Stimulated activated CD4-positive, alpha-beta T cell treated with anti-CD3 and anti-CD28 coated beads, Interleukin-2, amount 100 ng/mL, for 4 hours (primary cell): ENCODE measurements at places on chromosomes 1 and 21.
A peak's percentile ranks its signal among the peaks of the same experiment; 100 is the strongest.

DNA sequence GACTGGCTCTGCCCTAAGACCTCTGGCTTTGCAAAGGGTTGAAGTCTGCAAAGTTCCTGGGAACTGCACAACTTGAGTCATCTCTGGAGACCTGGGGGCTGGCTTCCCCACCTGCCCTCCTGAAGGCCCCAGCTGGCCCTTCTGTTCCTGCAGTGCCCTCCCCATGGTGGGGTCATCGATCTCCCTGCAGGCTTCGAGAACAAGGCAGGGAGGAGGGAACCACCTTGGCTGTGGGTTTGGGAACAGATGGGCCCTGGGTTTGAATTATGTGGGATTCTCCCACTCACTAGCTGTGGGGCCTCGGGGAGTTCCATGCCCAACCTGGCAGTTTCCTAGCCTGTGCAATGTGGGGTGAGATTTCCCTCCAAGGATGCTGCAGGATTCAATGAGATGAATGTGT is 310.2 kb downstream of the PTPRU start:
- no peak for DNase-seq

- no peak for DNase-seq
Measured at GRCh38 chr1:41663671-41664400, 179.4 kb upstream of the EDN2 start.

DNA sequence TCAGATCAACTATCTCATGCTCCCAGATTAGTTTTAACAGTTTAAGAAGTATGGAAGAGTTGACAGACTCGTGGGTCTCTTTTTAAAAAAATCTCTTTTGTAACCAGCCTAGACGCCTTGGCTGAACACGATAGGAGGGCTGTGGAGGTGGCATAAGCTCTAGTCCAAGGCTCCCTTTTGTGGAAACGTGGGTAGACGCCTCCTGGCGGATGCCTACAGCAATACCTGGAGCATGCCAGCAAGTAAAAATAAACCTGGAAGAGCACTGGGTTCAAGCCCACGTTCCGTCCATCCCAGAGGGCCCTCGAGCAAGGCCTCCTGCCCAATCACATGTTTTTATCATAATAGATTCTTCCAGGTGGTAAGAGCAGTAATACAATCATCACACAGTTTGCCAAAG is 87.9 kb downstream of the RGS7 start:
- no peak for DNase-seq

DNA sequence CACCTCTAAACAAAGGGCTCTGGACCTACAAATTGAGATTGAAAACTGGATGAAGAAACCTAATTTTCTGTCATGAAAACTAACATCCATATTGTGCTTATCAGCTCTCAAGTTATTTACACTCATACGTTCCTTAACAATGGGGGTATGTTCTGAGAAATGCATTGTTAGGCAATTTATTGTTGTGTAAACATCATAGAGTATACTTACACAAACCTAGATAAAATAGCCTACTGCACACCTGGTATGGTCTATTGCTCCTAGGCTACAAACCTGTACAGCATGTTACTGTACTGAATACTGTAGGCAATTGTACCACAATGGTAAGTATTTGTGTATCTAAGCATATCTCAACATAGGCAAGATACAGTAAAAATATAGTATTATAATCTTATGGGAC is 191.4 kb downstream of the TM2D1 start:
- DNase-seq: no peak

GRCh38 chr1:47507881-47508701 is 70.2 kb downstream of the FOXD2 start:
- peak; percentile 14 for DNase-seq

- no peak for DNase-seq
Measured at GRCh38 chr1:85406887-85407533, 57.9 kb downstream of the DDAH1 start.

- no peak for DNase-seq
Measured at GRCh38 chr1:109539676-109540075, at the start of gene GPR61. TSS of gene GPR61 (plus strand) at chr1:109539872. CDS start at chr1:109543023, 3,151 bp downstream.

GRCh38 chr1:63322944-63323864 is 837 bp downstream of the FOXD3 start:
- peak; percentile 20 for DNase-seq

- no peak for DNase-seq
Measured at GRCh38 chr1:68328490-68328889, 96.2 kb upstream of the WLS start.

DNA sequence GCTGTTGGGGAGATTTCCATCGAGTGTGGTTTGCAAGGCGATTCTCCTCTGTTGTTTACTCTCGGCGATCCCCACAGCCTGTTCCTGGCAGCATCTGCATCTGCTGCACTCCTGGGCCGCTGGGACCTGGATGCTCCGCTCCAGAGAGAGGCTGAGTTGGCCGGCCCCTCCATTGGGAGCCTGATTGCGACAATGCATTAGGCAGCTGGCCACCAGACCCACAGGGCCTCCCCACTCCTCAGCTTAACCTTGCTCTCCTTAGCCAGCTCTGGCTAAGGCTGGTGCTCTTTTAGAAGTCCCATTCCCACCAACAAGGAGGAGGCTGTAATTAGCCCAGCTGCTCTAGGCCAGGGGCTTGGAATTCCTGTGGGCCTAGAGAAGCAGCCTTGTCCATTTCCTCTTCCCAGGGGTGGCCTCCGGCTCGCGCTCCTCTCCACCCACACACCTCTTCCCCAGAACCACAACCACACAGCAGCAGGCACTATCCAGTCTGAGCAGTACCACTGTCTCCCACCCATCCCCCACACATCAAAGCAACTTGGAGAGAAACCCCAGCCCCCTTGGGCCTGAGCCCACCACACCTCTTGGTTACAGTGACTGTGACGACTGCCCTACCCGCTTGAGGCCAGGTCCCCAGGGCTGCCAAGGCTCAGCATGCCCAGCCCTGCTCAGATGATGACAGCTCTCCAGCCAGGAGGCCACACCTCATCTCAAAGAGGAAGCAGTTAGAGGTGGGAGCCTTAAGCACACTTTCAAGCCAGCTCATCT is 193.8 kb upstream of the EDN2 start:
- no peak for DNase-seq

- DNase-seq: no peak
Measured at GRCh38 chr1:31694069-31694963, 9.5 kb downstream of the COL16A1 start.

DNA sequence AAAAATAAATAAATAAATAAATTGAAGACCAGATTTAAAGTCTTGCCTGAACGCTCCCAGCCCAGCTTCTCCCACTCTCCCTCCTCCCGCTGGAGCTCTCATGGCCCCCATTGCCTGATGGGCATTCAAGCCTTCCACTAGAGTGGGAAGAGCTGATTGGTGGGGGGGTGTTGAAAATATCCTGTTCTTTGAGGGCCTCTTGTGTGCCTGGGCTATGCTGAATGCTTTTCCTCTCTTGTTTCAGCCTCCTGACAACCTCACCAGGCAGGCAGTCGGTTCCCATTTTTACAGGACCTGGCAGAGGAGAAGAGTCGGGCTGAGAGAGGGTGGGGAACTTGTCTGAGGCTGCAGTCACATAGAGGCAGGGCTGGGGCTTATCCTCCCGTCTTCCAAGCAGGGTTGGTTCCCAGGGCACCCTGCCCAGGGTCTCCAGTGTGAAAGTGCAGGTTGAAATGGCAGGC is 59.2 kb upstream of the SSBP3 start:
- DNase-seq: no peak

GRCh38 chr1:219833214-219833815 is 95.0 kb downstream of the SLC30A10 start:
- DNase-seq: no peak

GRCh38 chr1:165138960-165139359 is 217.6 kb downstream of the LMX1A start:
- no peak for DNase-seq

DNA sequence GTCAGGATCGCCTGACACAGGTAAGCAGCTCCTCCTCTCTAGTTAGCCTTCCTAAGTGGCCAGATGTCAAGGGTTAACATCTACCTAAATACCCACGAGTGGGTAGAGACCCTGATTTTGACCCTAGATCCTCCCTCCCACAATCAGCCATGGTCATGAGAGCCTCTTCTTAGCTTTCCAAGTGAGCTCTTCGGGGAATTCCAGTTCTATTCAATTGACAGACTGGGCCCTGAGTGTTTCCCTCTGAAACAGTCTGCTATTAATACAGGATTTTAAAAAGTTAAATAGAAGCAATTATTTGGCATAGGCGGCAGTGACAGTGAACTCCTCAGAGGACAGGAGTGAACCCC is 28.1 kb downstream of the C2CD2 start:
- no peak for DNase-seq

DNA sequence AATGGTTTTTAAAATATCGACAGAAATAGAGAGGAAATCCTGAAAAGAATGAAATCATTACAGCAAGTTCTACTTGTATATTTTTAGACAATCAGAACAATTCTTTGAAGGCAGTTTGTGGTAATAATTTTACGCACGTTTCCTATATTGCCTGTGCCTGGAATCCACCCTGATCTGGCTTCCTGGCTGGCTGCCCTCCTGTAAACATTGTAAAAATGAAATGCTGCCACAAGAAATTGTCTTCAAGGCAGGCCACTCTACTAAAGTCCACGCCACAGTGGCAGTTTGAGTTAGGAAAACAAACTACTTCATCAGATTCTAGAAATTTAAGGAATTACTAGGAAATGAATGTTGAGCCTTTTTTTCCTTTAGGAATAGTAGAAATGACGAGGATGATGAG is 454.5 kb upstream of the NR5A2 start:
- no peak for DNase-seq

DNA sequence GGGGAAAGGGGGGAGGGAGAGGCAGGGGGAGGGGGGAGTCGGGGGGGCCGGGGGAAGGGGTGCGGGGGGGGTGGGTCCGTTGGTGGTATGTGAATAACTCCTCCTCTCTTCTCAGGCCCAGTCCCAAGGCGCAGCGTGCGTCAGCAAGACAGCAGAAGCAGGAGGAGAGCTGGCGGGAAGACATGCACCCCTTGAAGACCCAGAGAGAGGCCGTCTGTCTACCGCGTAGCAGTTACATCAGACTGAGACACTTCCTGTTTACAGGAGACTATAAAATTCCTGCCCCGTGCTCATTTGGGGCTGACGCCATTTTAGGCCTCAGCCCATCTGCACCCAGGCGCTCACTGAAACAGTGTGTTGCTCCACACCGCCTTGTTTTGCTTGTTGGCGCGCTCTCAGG is 55.3 kb downstream of the SETD4 start:
- DNase-seq: no peak

DNA sequence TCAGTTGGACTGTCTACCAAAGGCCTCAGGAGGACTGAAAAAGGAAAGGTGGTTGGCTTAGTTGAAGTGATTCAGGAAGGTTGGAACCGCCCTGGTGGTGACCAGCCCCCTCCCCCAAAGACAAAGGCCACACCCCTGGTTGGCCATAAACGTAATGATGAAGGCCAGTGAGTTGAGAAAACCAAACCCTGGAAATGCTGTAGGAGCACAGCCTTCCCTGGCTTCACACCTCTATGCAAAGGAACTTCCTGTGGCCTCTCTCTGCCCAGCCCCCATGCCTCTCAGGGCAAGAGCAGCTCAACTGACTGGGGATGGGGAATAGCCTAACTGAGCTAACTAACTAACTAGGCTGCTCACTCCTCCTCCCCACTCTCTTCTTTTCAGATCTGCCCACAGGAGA is 90.4 kb downstream of the NPHP4 start:
- no peak for DNase-seq

DNA sequence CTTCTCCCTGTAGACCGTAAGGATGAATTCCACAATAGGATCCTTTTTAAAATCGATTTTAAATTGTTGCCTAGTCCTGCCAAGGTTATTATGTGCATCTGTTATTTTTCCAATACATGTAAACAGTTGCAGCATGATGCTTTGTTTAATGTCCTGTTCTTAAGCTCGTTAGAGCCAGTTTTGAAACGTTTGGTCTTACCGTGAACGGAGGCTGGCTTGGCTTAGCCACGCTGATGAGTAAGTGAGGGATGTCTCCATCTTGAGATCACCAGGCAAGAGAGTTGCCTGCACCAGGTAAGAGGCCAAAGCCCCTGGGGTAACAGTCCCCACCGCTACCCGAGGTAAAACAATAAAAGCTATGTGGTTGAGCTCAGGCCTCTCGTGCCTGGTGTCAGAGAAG is 17.3 kb downstream of the CSTB start:
- no peak for DNase-seq

GRCh38 chr1:19329188-19329587 is 17.1 kb downstream of the SLC66A1 start:
- DNase-seq: no peak

DNA sequence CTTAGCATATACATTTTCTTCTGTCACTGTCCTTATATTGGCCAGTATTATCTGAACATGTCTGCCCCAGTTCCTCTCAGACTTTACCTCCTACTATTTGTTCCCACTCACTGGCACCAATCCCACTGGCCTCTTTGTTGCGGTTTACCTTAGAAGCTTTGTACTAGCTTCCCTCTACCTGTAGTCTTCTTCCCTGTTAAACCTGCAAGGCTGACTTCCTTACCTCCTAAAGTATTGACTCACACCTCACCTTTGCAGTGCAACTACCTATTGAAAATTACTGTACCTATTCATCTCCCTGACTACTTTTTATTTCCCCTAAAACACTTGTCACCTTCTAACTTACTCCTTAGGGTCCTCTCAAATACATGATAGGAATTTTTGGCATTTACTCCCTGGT is 111.1 kb downstream of the CLEC20A start:
- no peak for DNase-seq

- no peak for DNase-seq
Measured at GRCh38 chr1:156401681-156402081, 32.7 kb downstream of the RHBG start.

- no peak for DNase-seq
Measured at GRCh38 chr1:162371611-162372010, 5.0 kb downstream of the SPATA46 start.

DNA sequence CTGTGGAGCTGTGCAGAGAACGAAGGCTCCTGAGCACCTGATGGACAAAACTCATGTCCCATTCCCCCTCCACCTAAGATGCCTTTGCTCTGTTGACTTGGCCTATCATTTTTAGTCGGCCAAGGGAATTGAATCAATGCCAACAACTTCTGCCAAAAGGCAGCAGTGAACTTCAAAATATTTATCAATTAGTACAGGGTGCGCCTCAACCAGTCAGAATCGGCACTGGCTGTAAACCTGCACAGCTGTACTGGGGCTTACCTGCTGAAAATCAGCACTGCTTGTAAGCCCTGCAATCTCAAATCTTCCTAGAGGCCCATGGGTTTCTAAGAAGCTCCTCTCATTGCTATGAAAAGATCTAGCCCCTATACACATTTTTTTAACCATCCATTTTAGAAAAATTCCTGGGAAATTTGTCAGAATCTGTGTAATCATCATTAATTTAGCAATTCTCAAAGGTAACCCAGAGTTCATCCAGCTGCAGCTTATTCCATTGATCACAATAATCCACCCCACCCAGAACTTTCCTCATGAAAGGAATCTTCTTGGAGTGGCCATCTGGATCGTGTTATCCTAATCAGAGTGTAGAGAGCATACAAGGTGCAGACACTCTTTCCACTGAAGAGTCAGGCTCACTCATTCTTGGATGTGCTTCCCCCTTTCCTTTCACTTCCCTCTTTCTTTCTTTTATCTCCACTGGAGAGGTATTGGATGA is 40.2 kb downstream of the ADAMTS1 start:
- DNase-seq: no peak

GRCh38 chr1:211900441-211900840 is 69.9 kb upstream of the LPGAT1 start:
- no peak for DNase-seq
